Right kidney (tissue), 9 donors: ENCODE measurements at places on chromosomes 1 and 21.
A peak's percentile ranks its signal among the peaks of the same experiment; 100 is the strongest.

- no peak for DNase-seq
These were observed 79.3 kb downstream of the LHX4 start for GRCh38 chr1:180309338-180309737.

DNA sequence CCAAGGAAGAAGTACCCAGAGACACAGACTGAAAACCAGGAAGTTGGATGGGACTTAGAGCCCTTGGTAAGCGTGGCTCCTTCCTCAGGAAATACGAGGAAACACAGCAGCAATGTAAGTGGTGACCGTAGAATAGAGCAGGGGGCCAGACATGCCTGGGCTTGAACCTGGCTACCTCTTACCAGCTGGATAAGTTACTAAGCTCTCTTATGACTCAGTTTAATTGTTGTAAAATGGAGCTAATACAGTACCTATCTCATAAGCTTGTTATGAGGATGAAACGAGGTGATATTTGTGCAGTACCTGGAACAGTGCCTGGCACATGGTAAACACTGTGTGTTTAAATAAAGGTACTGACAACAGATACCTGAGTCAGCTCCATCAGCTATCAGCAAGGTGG, 19.2 kb downstream of the EBNA1BP2 start:
- DNase-seq = no peak

- no peak for DNase-seq
These were observed 29.1 kb upstream of the CAPZB start for GRCh38 chr1:19514391-19514831.

GRCh38 chr21:45351526-45352275, 53.3 kb upstream of the COL18A1 start:
- no peak for DNase-seq

DNA sequence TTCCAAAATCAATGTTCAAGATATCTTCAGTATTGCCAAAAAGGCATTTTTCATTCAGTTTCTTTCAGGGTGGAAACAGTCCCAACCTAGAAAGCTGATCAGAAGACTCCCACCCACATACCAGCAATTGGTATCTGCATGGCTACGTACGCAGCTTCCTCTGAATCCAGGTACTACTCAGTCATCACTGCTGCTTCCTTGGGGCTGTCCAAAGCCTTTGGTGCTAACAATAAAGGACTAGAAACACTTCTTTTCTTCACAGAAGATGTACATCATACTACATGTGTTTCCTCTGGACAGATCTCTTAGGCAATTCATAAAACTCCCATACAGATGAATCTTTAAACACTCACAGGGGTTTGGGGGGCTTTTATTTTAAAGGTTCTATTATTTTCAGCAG, 29.8 kb downstream of the VPS26C start:
- no peak for DNase-seq

DNA sequence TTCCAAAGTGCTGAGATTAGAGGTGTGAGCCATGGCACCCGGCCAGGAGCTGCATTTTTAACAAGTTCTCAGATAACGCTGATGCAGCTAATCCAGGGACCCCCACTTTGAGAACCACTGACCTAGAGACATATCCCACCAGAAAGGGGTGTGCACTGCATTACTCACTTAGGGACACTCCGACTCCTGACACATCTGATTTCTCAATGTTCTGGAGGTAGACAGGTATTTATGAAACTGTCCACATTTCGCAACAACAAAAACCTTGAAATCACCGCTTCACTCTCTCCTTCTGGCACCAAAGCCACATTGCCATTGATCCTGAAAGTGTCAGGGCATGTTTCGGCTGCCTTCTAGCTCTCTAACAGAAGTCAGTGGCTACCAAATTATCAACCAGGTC, 23.2 kb upstream of the CAMTA1 start:
- DNase-seq = no peak

DNA sequence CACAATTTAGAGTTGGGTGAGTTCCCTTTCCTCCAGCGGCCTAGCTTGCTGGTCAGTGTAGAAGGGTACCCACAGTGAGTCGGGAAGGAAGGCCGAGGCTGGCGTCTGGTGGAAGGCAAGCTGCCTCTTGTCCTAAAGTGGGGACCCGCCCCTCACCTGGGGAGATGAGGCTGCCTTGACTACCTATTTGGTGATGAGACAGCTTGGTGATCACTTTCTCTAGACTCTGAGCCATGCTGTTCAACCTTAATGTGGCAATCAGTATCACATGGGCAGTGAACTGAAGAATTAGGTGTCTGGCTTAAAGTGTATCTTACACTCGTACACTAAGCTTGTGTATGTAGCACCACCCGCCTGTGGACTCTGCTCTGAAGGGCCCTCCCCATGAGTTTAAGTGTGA, 100.7 kb downstream of the COLGALT2 start:
- DNase-seq = no peak

- DNase-seq = peak; percentile 97
These were observed at the start of gene SH3BGRL3 for GRCh38 chr1:26279456-26280332. TSS of gene SH3BGRL3 (plus strand) at chr1:26280086. CDS start at chr1:26280156, 70 bp downstream.

- DNase-seq = no peak
These were observed 404.8 kb downstream of the HLX start for GRCh38 chr1:221284028-221284427.

DNA sequence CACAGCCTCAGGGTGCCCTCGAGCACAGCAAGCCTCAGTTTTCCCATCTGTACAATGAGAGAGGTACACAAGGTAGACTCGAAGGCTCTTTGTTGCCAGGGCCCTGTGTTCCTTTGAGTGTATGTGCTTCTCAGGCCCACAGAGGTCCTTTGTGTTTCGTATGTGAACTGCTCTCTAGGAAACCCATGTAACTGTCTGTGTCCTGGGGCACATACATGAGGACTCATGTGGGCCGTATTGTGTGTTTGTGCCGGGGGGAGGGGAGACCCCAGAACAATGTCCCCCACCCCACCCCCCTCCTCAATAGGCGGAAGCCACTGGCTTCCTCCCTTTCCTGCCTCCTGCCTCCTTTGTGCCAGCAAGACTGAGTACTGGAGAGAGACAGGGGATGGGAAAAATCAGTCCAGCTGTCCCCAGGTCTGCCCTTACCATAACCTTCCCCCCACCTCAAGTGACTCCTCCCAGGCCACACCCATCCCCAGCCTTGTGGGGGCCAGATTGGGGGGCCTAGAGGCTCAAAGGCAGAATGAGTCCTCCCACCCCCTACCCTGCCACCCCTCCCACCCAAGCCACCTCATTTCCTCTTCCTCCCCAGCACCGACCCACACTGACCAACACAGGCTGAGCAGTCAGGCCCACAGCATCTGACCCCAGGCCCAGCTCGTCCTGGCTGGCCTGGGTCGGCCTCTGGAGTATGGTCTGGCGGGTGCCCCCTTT, at the start of gene TIE1:
TSS of gene TIE1 (plus strand) at position 605 of the 717 bp plus-strand sequence. CDS start at position 695, 90 bp downstream.
- DNase-seq = no peak

DNA sequence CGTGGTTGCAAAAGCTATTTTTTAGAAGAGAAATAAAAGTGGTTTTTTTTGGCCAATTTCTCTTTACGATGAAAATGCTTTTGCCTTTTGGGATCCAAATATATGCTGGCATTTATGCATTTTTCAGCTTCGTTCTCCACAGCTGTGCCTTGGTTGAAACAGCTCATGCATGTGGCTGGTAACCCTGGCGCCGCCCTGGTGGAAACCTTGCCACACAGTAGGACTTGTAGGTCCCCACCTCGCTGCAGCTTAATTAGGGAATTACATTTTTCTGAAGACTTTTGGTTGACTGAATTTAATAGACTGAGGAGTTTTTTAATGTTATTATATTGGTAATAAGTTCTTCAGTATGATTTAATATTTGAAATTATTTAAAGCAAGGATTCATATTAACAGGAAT, 12.7 kb upstream of the PCP4 start:
- no peak for DNase-seq

GRCh38 chr1:27872802-27873551, 633 bp downstream of the THEMIS2 start:
- DNase-seq = no peak
